ENCODE measurements at places on chromosomes 2 and 18. TPM values are rescaled to one million over a fixed set of nuclear protein-coding genes. Genes with fewer than 3 reads are reported as not detected.

- no peaks in the 10 kb centered on the region for H3K36me3 ChIP-seq
- no peak within 1 kb of the TSS for H3K27ac ChIP-seq
- peak within 1 kb of the TSS; percentile 79 for H3K4me3 ChIP-seq
- DNase-seq: peak; percentile 87
- H3K27me3 ChIP-seq: peaks cover 78% of the 10 kb centered on the region
Observed at GRCh38 chr2:26847655-26848335, at the start of gene DPYSL5. Gene DPYSL5 (plus strand): TSS chr2:26848132. CDS start chr2:26898500, 50,368 bp downstream.

- H3K4me1 ChIP-seq: peaks cover 82% of the 10 kb centered on the region
- H3K27me3 ChIP-seq: no peaks in the 10 kb centered on the region
- H3K4me3 ChIP-seq: no peak overlapping the region
- H3K27ac ChIP-seq: peak overlapping the region; percentile 81
- no peak for DNase-seq
Observed at GRCh38 chr2:205700331-205701132, 18.2 kb downstream of the NRP2 start.

GRCh38 chr2:23380562-23381065, 4.4 kb upstream of the KLHL29 start:
- H3K4me3 ChIP-seq: no peak overlapping the region
- H3K27ac ChIP-seq: no peak overlapping the region
- H3K36me3 ChIP-seq: no peaks in the 10 kb centered on the region
- peaks cover 17% of the 10 kb centered on the region for H3K4me1 ChIP-seq
- DNase-seq: no peak

DNA sequence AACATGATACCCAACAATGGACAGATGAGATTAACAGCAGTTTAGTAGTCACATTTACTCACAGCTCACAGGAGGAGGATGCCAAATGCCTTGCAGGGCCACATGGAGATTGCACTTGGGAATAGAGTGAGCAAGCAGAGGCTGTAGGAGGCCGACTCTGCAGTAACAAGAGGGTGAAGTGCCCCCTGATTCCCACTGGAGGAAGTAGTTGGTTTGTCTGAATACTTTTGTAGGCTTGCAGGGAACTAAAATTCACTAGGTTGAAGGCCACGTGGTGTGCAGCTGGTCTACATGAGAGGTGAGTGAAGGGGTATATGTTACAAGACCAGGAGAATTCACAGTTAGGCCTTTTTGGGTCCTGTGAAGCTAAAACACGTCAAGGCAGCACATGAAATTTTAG, 419.3 kb upstream of the TNP1 start:
- H3K36me3 ChIP-seq: no peaks in the 10 kb centered on the region
- no peak for DNase-seq
- peaks cover 100% of the 10 kb centered on the region for H3K27me3 ChIP-seq

- H3K4me1 ChIP-seq: peaks cover 19% of the 10 kb centered on the region
- H3K27ac ChIP-seq: no peak overlapping the region
- DNase-seq: no peak
Observed at GRCh38 chr2:164066095-164066494, 330.3 kb upstream of the FIGN start.

DNA sequence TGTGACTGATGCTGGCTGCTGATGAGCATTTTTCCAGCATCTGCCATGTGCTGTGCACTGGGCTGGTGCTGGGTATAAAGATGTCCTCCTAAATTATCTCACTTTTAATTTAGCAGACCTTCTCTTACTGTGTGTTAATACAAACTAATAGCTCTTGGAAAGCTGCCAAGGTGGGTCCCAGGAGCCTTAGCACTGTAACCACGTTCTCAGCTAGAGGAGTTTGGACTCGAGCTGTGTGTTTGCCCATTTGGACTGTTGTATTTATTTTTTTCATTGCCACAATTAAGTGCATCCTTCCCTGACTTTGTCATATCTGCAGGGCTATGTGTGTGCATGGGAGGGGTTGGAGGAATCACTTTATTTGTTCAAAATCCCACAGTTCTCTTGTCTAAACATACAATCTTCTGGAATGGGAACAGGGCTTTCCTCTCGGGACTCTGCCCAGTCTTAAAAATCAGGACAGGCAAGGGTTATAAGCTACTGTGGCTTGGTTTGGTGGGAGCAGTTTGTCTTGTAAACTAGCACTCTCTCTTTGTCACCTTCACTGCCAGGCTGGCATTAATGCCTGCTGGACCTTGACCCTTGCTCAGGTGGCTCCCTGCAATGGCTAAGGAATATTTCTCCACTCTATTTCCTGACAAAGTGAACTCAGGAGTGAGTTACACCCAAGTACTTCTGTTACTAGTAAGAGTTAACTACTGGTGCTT, 129.7 kb upstream of the MGAT5 start:
- H3K36me3 ChIP-seq: peaks cover 14% of the 10 kb centered on the region
- peaks cover 66% of the 10 kb centered on the region for H3K4me1 ChIP-seq
- DNase-seq: no peak

DNA sequence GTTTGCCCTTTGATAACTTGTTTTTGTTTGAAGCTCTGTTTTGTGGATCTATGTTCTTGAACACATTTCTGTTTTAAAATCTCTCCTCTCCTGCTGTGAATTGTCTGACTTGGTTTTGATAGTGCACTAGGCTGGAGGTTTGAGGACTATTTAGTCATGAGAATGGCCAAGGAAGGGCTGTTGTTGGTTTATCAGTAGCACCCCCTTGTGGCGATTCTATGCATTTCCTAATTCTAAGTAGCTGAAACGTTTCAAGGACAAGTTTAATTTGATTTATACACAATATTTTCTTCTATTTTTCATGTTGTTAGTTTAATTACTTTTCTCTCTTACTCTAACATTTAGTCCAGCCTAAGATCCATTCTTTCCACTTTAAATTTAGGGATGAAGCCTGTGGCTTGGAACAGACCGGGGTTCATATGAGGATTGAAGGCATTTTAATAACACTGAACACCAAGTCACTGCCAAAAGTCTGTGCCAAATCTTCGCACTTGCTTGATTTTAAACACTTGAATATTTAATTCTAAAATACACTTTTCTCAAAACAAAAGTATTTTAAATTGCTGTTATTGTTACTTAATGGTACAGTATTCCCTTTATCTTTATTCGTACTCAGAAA, 166.0 kb downstream of the SOCS6 start:
- H3K4me1 ChIP-seq: peaks cover 42% of the 10 kb centered on the region
- H3K4me3 ChIP-seq: no peak overlapping the region
- no peaks in the 10 kb centered on the region for H3K36me3 ChIP-seq
- no peak for DNase-seq

- H3K36me3 ChIP-seq: peaks cover 19% of the 10 kb centered on the region
- DNase-seq: no peak
- no peak overlapping the region for H3K4me3 ChIP-seq
Observed at GRCh38 chr2:231336700-231337099, 58.8 kb upstream of the B3GNT7 start.

DNA sequence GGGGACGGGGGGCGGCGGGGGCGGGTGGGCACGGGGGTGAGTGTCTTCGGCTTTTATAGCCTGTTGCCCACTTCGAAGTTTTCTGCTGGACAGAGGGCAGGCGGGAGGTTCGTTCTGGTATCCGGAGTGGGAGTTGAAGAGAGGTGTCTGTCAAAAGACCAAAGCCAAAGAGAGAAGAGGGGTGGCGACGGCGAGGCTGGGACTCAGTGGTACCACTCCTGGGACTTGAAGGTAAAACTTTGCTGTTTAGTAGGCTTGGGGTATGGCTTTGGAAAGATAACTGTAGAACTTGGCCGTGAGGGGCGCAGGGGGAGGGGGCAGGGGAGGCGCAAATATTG, 215.8 kb upstream of the DTNA start:
- peaks cover 9% of the 10 kb centered on the region for H3K27me3 ChIP-seq
- H3K4me3 ChIP-seq: peak overlapping the region; percentile 83
- H3K27ac ChIP-seq: peak overlapping the region; percentile 70
- no peaks in the 10 kb centered on the region for H3K36me3 ChIP-seq

DNA sequence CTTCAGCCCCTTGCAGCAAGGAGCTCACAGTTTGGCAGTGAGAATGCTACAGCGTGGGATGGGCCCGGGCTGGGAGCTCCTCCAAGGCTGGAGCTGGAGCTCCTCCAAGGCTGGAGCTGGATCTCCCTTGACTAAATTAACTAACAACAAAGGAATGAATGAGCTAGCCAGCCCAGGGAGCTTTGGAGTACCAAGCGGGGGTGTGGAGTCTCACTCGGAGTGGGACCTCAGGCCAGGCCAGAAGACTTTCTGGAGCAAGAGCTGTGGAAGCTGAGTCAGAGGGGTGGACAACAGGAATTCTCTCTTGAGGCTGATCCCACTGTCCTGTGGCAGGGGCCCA, 244.7 kb upstream of the HS6ST1 start:
- peaks cover 11% of the 10 kb centered on the region for H3K4me1 ChIP-seq
- no peak for DNase-seq
- no peak overlapping the region for H3K4me3 ChIP-seq
- no peaks in the 10 kb centered on the region for H3K27me3 ChIP-seq
- H3K27ac ChIP-seq: no peak overlapping the region
- H3K36me3 ChIP-seq: no peaks in the 10 kb centered on the region

TCF23 gene
- total RNA-seq: 0.14 TPM

ANKRD53 gene
- 0.39 TPM for total RNA-seq

CTAGE1 gene
- not detected for total RNA-seq

KLF11 gene
- 14.4 TPM for total RNA-seq

NGEF gene
- 5.4 TPM for total RNA-seq

HNRNPLL gene
- total RNA-seq: 65.3 TPM

Measured in WTC11 (cell line).